ENCODE measurements at places on chromosomes 1 and 21.

DNA sequence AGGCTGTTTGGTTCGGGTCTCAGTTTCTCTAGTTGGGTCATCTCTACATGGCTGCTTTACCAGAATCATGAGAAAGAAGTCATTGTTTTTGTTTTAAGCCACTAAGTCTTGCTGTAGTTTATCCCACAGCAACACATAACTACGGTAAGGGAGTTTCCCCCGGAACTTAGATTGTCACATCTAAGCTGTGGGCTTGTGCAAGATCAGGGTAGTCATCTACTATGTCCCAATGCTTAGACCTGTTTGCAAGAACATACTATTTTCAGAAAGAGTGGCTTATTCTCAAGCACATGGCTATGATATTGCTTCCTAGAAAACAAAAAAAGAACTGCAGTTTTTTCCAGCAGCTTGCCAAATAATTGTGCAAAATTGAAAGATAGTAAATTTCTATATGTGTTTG is 18.0 kb upstream of the OLIG2 start:
- no peak for DNase-seq

DNA sequence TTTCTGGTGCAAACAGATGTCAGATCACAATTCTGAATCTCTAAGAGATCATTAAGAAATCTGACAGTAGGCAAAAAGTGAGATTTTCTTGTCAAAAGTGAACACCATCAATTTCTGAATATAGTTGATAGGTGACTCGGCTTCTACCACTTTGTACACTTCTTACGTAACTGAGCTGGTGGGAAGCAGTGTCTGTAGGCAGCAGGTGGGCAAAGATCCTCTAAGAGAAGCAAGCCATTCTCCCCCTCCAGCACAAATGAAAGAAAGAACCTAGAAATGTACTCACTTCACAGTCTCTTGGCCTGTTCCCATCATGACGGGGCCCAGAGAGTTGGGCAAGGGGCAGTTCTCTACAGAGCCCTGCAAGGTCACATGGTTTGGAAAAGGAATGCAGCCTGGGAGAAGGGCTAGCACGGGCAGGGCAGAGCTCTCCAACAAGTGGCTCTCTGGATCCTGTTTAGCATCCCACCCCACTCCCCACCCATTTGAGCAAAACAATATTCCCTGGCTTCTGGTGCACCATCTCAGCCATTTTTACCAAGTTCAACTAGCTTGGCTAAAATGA is 412.6 kb downstream of the LTN1 start:
- no peak for DNase-seq

DNA sequence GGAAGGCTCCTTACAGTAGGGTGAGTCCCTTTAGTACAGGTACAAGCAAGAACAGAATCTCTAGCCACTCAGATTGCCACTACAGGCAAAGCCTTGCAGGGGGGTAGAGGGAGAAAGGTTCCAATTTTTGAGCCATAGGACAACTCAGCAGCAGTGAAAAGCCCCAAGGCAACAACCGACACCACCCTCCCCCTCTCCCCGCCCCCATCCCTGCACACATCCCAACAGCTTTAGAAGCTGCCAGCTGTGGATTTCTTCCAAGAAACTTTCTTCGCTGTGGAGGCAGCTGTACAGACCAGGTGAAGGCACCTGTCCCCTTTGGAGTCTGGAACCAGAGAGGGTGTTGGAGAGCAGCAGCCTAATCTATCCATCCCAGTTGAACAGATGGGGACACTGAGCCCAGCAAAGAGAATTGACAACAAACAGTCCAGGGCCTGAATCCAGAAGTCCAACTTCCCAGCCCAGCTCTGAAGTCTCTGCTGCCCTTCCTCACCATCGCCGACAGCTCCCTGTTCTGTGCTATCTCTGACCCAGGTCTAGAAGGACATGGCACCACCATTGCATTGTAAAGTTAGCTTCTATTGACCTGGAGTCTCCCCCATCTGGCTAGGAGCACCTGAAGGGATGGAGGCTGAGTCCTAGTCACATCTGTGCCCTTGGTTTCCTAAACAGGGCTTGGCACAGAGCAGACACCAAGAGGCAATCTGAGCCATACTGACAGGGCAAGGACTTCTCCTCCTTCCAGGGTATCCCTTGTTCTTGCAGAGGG is 2.2 kb downstream of the TENT5B start:
- DNase-seq: no peak

- no peak for DNase-seq
Observed at GRCh38 chr1:112317140-112317539, 78.9 kb upstream of the CTTNBP2NL start.

DNA sequence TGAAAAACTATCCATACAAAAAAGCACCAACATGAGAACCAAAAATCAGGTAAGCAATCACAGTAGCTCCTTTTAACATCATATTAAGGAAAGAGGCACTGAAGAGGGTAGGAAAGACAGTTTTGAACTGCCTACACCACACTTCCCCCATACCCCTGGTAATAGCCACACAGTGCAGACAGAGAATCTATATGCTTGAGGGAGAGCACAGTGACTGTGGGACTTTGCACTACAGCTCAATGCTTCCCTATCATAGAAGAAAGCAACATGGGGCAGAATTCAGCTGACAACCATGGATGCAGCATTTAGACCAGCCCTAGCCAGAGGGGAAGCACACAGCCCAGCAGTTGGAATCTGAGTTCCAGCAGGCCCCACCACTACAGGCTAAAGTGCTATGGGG is 7.9 kb upstream of the TEX50 start:
- no peak for DNase-seq

GRCh38 chr1:208318150-208318734 is 74.1 kb upstream of the PLXNA2 start:
- no peak for DNase-seq

DNA sequence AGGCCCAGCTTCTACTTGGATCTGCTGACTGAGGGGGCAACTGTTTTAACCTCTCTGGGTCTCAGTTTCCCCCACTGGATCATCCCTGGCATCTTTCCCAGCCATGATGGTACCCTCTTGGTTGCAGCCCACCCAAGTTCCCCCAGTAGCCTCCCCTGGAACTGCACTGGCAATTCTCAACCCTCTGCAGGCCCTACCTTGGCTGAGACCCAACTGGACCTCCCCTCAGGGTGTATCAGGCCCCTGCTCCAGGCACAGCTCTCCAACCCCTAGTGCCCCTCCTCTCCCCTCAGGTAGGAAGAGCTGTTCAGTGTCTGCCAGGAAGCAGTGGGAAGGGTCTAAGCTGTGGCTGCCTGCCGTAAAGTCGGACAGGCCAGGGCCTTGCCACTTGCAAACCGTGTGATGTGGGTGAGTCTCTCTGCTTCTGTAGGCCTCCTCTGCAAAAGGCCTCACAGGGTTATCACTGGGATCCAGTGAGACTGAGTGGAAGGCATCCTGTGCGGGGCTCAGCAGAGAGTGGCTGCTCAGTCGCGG is 32.1 kb downstream of the RHBG start:
- no peak for DNase-seq

DNA sequence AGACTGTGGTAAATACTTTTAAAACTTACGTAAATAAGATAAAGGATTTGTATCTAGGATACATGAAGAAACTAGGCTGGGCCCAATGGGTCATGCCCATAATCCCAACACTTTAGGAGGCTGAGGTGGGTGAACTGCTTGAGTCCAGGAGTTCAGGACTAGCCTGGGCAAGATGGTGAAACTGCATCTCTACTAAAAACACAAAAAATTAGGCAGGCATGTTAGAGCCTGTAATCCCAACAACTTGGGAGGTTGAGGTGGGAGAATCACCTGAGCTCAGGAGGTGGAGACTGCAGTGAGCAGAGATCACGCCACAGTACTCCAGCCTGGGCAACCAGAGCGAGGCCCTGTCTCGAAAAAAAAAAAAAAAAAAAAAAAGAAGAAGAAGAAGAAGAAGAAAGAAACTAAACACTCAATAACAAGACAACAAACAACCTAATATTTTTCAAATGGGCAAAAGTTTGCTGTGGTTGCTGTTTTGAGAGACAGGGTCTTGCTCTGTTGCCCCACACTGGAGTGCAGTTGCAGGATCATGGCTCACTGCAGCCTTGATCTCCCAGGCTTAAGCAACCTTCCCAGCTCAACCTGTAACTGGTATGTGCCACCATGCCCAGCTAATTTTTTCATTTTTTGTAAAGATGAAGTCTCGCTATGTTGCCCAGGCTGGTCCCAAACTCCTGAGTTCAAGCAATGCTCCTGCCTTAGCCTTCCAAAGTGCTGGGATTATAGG is 78.3 kb downstream of the EIF4G3 start:
- no peak for DNase-seq

- DNase-seq: no peak
Observed at GRCh38 chr1:209344156-209344555, 239.4 kb upstream of the CAMK1G start.
